ENCODE measurements at places on chromosomes 2 and 18.

DNA sequence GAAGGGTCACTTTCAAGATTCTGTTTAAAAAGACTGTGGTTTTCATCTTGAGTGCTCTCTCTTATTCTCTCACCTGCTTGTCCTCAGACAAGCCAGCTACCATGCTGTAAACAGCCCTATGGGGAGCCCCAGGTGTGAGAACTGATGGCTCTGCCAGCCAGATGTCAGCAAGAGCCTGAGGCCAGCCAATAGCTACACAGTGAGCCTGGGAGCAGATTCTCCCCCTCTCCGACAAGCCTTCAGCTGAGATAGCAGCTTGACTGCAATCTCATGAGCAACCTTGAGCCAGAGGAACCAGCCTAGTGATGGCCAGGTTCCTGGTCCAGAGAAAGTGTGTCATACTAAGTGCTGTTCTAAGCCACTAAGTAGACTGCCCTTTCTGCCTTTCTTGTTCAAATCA is 272.1 kb downstream of the NAPG start:
- no peak for DNase-seq

DNA sequence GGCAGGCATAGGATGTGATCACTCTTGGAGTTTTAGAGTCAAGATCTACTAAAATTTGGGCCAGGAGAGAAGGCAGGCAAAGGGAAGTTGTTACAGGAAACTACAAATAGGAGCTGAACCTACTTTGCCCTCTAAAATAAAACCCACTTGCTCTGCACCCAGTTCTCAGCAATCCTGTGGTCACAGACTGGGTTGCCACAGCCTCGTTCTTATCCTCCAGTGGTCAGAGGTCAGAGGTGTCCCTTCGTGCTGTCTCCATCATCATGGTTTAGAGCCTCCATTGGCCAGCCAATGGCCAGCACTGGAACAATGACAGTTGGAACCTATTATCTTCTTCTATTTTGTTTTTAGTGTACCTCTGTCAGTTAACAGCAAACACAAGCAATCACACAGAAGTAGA is 90.7 kb upstream of the TNP1 start:
- no peak for DNase-seq

DNA sequence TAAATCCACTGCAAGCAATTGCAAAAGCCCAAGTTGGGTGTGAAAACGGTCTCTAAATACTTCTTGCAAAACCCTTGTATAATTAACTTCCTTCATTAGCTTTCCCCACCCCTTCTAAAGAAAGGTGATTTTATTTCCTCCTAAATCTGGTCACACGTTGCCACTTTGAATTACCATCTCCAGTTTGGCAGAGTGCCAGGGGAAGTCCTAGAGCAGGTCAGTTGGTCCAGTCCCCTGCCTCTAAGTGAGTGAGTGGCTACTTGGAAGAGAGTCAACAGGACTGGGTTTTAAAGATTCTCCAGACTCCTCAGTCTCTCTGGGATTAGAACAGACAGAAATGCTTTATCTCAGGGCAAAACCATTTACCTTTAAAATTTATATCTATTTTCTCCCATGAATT is 18.7 kb upstream of the LYPD6B start:
- no peak for DNase-seq

GRCh38 chr2:237935740-237936452 is 30.9 kb upstream of the UBE2F start:
- DNase-seq = no peak

- no peak for DNase-seq
These were observed 19.0 kb upstream of the SERTAD2 start for GRCh38 chr2:64672708-64673107.

- no peak for DNase-seq
These were observed 29.1 kb upstream of the CSRNP3 start for GRCh38 chr2:165440367-165440766.

GRCh38 chr2:128779301-128780095 is 460.8 kb upstream of the HS6ST1 start:
- no peak for DNase-seq

GRCh38 chr18:44096016-44096415 is 584.7 kb upstream of the SETBP1 start:
- DNase-seq = no peak

DNA sequence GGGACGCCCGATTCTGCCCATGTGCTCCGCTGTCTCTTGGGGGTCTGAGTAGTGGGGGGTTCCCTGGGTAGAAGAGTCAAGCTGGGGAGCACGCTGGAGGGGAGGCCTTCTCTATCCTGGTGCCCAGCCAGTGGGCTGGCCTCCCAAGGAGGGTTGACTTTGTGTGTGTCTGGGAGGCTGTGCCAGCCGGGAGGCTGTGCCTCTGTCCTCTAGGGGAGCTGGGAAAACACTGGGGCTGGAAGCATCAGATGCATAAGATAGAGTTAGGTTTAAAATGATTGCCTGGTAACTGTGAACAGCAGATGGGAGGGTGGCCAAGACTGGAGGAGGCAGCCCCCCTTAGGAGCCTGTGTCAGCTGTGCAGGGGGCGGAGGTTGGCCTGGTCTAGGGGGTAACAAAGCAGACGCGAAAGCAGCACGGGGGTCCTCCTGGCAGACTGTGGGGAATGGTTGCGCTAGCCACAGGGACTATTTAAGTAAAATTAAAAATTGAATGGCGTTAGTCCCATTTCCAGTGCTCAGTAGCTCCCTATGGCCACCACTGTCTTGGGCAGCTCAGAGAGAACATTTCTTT is 1.3 kb downstream of the ING5 start:
- peak; percentile 44 for DNase-seq

DNA sequence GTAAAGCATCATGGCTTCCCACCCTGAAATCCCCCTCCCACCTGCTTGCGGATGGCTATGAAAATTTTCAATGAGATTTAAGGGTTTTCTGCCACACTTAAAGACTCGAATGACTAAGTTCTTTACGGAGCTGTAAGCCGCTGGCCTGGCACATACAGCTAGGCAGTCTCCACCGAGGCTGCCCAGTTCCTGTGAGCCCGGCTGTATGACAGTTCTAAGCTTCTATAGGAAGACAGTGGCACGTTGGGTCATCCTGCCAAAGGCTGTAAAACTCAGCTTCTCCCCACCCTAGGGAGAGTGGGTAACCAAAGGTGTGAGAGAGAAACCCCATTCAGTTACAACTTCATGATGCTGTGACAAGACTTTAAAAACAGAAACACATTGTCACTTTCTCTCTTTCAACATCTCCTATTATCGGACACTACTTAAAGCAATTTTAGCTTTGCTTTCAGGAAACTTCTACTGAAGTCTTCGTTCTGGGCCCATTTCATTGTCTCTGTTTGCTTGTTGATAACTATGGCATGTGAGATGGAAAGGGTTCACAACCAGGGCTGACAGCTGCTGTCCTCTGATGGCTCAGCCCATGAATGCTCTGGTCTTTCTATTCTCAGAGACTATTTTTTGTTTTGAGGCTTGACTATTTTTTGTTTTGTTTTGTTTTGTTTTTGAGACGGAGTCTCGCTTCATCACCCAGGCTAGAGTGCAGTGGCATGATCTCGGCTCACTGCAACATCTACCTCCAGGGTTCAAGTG is 7.1 kb downstream of the CASP8 start:
- no peak for DNase-seq

DNA sequence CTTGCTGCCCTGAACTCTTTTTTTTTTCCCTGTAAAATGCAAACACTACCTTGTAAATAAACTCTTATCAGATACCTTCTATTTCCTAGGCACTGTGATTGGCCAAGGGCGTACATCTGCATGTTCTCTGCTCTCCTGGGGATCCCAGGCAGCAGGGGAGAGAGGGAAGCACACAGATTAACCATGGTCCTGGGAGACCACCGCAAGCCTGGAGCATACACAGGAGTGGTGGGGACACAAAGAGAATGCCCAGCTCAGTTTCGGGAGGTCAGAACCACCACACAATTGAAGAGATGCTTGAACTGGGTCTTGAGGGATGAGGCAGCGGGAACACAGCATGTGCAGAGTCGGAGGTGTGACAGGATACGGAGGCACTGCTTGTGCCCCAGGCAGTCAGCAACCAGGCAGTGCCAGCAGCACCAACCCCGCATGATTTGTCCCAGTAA is 2.1 kb downstream of the GREB1 start:
- no peak for DNase-seq

Measured in caudate nucleus (tissue), 63 donors.